GM12865 (cell line): ENCODE measurements at places on chromosomes 3 and 15.
A peak's percentile ranks its signal among the peaks of the same experiment; 100 is the strongest.

- no peak for DNase-seq
These were observed 61.0 kb downstream of the HMG20A start for GRCh38 chr15:77481670-77482069.

DNA sequence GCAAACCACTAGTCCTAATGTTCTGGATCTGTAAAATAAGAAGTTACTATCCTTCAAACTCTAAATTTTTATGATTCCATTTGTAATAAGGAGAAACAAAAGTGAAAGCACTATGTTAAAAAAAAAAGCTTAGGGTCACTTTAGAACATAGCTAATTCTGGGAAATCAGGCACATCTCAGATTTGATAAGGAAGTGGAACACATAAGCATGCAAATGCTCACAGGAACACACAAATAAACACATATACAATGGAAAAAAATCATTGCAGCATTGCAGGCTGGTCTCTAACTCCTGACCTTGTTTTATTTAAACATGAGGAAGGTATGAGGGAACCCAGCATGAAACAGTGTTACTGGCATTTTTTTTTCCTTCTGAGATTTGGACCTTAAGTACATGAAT, 63.2 kb upstream of the TNFSF10 start:
- DNase-seq = no peak

GRCh38 chr3:4571690-4572334, 78.7 kb downstream of the ITPR1 start:
- peak; percentile 18 for DNase-seq

- DNase-seq = no peak
These were observed 214.1 kb upstream of the CHRM5 start for GRCh38 chr15:33754242-33754641.

DNA sequence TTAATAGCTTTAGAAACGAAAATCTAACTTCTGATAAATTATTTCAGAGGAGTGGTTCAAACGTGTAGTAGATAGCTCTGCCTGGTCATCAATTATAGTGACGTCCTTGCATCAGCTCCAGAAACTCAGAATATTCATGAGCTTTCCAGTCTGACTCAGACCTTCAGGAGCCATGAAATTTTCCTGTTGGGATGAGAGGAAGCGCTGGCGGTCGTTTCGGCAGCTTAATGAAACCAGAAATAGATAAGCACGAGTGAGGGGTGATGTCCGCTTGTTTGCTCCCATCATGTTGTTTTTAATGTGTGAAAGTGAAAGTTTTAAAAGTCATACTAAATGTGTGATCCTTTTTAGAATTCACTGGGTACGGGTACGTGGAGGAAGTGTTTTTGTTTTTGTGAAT, 141.1 kb downstream of the PGPEP1L start:
- no peak for DNase-seq

DNA sequence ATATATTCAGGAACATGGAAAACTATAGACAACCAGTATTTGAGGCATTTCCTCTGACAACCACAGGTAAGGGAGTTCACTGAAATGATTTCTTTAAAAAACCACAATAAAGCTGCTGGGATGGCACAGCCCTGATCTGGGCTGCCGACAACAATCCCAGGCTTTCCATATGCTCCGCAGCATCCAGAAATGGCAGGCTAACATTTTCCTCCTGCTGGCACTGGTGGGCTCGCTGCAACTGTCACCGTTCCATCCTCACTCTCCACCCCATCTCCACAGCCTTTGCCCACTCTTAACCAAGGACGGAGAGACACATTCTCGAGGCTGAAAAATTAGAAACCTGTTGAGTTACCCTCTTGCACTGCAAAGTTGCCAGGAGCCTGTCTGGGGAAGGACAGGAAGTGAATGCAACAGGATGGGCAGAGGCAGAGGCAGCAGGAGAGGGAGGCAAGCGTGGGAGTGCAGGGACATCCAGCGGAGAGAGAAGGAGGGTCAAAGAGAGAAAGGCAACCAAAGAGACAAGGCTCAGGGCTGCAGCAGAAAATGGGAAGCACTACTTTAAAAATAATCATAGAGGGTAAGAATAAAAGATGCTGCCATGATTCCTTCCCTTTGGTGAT, 79.0 kb upstream of the ARRDC4 start:
- DNase-seq = no peak

DNA sequence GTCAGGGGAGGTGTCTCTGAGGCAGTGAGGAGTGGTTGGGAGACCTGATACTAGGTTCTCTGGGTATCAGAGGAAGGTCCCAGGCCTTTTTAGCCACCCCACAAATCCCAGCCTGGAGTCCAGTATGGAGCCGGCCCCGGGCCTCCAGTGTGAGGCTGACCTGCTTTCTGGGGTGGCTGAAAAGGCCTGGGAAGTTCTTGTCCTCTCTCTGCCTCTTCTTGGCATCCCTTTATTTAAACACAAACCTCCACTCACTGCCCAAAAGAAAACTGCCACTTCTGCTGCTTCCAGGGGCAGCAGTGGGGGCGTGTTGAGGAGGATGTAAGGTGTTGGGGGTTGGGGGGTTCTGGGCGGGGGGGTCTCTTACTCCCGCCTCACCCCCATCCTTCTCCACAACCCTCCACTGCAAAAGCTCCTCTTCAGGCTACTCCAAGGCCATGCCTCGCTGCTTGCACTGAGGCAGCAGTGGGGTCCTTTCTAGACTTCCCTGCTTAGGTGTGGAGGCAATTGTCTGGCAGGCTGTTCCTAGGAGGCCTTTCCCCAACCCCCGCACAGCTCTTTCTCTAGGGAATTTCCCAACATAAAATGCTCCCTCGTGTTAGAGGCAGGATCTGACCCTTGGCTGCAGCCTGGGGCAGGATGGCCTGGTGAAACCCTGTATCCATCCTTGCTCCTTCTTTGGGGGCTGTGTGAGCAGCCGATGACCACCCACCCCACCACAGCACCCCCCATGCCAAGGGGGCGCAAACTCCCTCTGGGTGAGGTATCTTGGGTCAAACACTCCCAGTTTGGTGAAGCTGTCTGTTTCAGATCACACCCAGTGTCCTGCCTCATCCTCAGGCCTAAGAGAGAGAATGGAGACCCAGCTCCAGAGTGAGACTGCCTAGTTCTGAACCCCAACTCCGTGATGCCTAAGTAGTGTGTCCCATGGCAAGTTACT, 12.1 kb upstream of the RAD18 start:
- no peak for DNase-seq

GRCh38 chr3:39809995-39810595, 686 bp downstream of the MYRIP start:
- no peak for DNase-seq

DNA sequence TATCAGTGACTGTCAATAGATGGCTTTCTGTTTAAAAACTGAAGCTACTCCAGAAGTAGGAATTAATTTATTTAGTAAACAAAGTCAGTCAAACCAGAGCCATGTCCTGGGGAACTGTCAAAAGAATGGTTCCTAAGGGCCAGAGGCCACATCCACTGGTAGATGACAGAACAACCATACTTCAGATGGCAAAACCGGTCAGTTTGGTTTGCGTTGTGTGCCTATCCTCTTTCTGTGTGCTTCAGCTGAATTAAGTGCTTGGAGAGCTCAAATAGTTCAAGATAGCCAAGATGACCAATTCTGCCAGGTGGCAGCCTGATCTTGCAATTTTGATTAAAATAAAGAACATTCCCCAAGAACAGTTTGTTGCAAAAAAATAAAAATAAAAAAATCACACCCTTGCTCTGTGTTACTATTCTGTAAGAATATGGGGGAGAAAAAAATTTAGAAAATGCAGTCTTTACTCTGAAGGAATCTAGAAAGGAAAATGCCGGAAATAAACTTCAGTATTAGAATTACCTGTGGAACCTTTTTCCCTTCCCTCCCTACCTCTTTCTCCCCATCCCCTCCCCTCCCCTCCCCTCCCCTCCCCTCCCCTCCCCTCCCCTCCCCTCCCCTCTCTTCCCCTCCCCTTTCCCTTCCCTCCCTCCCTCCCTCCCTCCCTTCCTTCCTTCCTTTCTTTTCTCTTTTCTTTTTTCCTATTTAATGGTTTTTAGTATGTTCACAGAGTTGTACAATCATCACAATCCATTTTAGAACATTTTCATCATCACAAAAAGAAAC, 2.5 kb downstream of the MAP3K13 start:
- DNase-seq = no peak

- DNase-seq = peak; percentile 88
These were observed 19.6 kb downstream of the PLXNA1 start for GRCh38 chr3:127002195-127003174.

GRCh38 chr15:31970007-31970406, 60.3 kb upstream of the CHRNA7 start:
- no peak for DNase-seq
